ENCODE measurements at places on chromosomes 13 and 19.

DNA sequence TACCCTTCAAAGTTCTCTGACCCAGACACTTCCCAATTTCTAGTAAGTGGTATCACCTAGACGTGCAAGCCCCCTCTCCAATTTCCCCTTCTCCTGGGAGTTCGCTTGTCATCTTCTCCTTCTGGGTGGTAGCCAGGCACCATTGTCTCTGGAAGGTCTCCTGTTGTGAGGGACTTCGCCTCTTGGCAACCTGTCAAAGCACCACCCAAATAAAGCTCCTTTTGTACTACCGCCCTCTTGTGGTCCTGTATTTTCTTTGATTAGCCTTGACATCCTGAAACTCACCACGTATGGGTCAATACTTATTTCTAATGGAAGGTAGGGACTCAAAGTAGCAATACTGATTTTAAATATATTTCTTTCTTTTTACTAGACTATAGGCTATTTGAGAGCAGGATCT lies 8.2 kb downstream of the GPC5 start:
- DNase-seq, result no peak

DNA sequence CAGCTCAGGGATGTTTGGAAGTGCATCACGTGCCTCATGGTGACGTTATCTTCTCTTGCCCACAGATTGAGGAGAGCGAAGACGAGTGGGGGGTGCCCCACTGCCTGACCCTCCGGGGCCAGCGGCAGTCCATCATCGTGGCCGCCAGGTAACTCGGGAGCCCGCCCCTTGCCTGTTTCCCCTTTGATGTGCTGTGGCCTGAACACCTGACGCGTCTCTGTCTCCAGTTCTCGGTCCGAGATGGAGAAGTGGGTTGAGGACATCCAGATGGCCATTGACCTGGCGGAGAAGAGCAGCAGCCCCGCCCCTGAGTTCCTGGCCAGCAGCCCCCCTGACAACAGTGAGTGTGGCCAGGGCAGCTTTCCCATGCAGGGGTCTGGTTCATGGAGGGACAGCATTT lies 137.0 kb downstream of the STK24 start:
- DNase-seq, result no peak

DNA sequence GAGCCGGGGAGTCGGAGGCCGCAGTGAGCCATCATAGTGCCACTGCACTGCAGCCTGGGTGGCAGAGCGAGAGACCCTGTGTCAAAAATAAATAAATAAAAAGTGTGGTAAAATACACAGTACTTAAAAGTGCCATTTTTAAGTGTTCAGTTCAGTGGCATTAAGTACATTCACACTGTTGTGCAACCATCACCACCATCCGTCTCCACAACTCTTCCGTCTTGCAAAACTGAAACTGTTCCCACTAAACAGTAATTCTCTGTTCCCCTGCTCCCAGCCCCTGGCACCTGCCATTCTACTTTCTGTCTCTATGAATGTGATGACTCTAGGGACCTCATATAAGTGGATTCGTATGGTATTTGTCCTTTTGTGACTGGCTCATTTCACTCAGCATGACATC lies 13.3 kb downstream of the SLC25A42 start:
- no peak for DNase-seq

GRCh38 chr13:48304143-48304876 lies 759 bp downstream of the RB1 start:
- no peak for DNase-seq

- DNase-seq, result no peak
These were observed 1.5 kb downstream of the ZNF507 start for GRCh38 chr19:32346901-32347300.

DNA sequence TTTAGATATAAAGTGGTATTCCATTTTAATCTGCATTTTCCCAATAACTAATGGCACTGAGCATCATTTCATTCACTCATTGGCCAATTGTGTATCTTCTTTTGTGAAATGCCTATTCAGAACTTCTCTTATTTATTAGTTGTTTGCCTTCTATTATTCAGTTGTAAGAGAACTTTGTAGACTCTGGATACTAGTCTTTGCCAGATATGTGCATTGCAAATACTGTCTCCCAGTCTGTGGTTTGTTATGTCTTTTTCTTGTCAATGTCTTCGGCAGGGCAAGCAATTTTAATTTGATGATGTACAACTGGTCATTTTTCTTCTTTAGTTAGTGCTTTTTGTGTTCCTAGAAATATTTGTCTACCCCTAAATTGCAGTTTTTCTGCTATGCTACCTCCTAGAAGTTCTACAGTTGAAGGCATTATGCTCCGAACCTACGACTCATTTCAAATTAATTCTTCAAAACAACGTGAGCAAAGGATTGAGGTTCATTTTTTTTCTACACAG lies 115.9 kb downstream of the TSHZ3 start:
- DNase-seq, result no peak

GRCh38 chr13:47621931-47622330 lies 379.1 kb downstream of the SUCLA2 start:
- no peak for DNase-seq

DNA sequence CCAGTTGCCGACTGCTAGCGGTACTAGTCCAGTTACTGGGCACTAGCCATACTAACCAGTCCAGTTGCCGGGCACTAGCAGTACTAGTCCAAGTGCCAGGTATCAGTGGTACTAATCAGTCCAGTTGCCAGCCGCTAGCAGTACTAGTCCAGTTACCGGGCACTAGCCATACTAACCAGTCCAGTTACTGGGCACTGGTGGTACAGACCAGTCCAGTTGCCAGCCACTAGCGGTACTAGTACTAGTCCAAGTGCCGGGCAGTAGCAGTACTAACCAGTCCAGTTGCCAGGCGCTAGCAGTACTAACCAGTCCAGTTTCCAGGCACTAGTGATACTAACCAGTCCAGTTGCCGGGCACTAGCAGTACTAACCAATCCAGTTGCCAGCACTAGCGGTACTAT lies 124.1 kb upstream of the MCF2L start:
- no peak for DNase-seq

DNA sequence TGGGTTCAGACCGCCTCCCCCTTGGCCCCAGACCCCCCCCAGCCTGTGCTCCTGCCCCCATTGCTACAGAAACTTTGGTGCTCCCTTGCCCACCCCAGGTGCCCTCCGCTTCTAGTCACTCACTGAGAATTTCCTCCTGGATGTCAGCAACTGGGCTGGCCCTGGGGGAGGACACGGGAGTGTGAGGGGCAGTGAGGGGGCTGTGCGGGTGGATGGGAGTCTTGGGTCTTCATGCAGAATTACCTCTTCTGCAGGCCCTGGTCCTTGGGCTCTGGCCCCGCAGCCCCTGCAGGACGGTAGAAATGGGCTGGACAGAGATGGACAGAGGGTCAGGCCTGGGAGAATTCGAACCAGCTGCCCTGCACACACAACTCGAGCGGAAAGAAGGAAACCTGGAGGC lies 4.8 kb downstream of the LILRB5 start:
- no peak for DNase-seq

- no peak for DNase-seq
These were observed 723.2 kb downstream of the UQCRFS1 start for GRCh38 chr19:28489776-28490175.

DNA sequence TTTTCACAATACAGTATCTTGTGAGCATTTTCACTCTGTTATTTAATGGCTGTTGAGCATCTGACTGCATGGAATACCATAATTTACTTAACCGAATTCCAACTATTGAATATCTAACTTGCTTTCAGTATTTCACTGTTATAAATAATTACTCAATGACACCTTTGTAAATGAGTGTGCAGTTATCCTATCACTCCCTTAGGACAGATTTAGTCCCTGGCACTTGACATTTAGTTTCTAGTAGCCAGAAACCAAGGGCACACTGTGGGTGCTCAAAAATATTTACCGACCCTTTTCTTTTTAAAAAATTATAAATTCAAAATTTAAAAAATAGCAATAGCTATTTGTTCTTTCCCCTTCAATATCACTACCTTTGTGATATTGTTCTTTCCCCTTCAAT lies 258.8 kb downstream of the DCLK1 start:
- no peak for DNase-seq

DNA sequence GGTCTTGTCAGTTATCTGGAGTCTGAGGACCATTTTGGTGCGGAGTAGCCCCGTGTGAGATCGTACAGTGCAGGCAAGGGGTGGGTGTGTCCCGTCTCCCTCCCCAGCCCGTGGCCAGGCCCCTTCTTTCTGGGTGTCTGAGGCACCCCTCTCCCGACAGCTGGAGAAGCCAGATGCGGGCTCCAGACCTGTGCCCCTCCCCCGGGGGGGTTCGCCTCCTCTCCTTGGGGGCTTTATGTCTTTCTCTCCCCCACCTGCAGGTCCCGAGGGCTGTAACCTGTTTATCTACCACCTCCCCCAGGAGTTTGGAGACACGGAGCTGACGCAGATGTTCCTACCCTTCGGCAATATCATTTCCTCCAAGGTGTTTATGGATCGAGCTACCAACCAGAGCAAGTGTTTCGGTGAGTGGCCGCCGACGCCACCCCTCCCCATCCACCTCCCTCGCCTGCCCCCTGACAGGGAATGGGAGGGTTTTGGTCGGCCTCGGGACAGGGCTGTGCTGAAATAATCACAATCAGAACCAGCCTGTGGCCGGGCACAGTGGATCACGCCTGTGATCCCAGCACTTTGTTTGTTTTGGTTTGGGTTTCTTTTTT lies 65.6 kb downstream of the CELF5 start:
- DNase-seq, result no peak

DNA sequence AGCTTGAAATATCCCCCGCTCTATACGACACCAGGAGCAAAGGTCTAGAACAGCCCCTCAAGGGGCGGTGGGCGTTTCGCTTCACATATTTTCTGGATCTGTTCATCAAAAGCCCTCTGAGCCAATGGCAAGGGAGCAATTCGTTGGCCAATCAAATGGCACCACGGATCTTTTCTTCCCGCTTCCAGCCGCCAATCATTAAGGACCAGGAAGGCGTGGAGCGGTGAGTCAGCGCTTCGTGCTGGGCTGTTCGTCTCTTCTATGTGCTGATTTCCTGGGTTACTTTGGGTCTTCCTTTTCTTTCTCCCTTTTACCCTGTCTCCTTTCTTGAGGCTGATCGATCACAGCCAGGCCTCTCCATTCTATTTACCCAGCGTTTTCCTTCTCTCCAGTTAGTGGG lies at the start of gene NLRP4:
NLRP4 (plus strand) TSS at position 201 of the 400 bp plus-strand sequence. CDS start 15,541 bp downstream, outside the sequence.
- DNase-seq, result no peak

DNA sequence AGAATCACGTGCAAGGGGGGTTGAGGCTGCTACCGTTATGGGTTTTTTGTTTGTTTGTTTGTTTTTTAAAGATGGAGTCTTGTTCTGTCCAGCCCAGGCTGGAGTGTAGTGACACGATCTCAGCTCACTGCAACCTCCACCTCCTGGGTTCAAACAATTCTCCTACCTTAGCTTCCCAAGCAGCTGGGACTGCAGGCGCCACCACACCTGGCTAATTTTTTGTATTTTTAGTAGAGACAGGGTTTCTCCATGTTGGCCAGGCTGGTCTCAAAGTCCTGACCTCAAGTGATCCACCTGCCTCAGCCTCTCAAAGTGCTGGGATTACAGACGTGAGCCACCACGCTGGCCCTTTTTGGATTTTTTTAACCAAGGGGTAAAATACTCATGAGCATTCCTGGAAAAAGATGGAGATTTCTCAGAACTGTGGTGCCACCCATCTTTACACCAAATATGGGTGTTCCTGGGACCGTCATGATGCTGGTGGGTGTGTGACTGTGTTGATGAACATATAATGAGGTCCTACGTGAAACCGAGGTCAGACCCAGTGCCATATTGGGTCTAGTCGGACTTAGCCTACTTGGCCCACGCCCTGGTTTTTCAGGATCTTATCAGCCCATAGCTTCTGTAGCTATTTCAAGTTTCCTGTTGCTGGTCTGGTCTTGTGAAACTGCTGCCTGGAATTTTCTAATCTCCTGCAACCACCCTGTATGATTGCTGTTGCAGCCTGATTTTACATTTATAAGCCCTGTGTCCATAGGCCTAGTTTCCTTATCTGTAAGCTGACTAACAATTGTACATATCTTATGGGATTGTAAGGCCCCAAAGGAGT lies 6.2 kb downstream of the PPP1R15A start:
- DNase-seq, result no peak

GRCh38 chr13:100314132-100314910 lies 225.4 kb downstream of the PCCA start:
- DNase-seq, result no peak

DNA sequence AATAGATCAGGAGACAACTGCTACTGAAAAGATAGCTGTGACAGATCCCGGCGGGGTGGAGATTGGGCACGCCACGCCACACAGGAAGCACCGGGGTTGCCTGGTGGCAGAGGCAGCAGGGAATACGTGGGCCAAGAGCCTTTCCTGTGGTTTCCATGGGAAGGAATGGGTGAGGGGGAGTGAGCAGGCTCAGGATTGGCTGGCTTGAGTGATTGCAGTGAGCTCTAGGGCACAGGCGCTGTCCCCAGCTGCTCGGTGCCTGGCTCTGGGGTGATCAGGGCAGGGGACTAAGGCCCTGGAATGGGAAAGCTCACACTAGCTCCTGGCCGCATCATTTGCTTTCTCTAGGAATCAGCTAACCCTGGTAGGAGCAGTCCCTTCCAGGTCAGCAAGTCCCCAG lies 166.1 kb downstream of the USP12 start:
- no peak for DNase-seq

DNA sequence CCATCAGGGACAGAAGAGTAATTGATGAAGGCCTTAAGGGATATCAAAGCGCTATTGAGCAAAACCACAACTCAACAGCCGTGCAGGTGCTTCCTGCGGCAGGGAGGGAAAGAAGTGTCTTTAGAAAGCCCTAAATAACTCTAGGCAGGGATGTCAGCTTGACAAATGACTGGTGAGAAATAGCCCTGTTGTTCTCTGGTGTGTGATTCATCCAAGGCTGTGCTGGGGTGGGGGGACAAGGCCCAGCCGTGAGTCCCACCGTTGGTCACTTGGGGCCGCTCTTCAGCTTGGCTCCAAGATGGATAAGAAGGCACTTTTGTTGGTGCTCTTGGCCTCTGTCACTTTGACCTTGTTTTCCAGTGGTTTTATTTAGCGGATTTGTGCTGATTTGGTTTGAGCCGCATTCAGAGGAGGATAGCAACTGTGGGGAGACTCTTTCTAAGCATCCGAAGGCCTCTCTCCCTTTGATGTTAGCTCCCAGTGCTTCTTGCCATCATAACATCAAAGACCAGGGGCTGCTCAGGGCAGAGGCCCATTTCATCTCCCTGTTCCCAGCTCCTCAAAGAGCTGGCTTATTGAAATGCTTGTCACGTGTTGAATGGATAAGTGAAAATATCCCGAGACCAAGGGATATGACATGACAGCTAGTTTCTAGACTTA lies 130.3 kb upstream of the SERP2 start:
- DNase-seq, result no peak

DNA sequence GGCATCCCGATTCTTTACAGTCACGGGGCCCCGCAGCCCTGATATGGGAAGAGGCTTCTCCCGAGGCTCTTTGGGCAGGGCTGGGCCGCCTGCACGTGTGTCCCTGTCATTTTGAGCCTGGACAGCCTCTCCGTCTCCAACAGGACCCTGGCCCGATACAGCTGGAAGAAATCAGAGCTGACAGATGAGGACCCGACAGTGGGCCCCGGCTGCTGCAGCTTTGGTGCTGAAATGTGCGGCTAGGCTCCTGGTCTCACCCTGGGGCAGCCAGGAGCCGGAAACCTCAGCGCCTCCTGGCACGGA lies 3.2 kb downstream of the PIAS4 start:
- DNase-seq, result no peak

- DNase-seq, result no peak
These were observed 588 bp upstream of the DPY19L3 start for GRCh38 chr19:32404933-32405430.

- no peak for DNase-seq
These were observed 22.4 kb upstream of the SEMA6B start for GRCh38 chr19:4581666-4582553.

- DNase-seq, result no peak
These were observed 1.0 kb upstream of the FXYD7 start for GRCh38 chr19:35141837-35142605.
